ENCODE measurements at places on chromosomes 6 and 20.

DNA sequence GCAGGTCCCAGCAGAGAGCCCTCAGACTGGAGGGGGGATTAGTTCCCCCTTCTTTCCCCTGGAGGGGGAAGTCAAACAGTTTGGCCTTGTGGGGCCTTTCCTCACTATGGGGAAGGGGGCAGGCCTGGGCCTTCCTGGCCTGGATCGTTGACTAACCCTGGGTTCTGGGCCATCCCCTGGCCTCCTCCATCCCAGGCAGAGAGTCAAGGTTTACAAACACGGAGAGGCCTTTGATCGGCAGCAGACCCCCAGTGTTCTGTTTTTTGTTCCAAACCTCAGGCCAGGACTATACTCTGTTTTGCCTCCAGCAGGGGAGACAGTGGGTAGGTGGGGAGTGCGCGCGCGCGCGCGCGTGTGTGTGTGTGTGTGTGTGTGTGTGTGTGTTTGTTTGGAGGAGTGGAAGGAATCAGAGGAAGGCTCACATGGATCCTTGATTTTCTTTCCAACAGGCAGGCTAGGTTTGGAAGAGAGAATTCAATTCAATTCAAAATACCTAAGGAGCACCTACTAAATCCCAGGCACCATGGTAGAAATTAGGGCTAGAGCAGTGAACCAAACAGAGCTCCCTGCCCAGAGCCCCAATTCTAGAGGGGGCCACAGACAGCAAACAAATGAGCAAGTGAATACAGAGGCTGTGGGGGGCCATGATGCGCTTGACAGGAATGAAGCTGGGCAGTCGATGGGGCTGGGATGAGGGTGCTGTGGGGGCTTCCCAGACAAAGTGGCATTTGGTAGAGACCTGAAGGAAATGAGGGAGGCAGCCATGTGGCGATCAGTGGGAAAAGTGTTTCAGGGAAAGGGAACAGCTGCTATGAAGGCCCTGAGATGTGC, 14.8 kb downstream of the TP53RK start:
- DNase-seq = no peak

DNA sequence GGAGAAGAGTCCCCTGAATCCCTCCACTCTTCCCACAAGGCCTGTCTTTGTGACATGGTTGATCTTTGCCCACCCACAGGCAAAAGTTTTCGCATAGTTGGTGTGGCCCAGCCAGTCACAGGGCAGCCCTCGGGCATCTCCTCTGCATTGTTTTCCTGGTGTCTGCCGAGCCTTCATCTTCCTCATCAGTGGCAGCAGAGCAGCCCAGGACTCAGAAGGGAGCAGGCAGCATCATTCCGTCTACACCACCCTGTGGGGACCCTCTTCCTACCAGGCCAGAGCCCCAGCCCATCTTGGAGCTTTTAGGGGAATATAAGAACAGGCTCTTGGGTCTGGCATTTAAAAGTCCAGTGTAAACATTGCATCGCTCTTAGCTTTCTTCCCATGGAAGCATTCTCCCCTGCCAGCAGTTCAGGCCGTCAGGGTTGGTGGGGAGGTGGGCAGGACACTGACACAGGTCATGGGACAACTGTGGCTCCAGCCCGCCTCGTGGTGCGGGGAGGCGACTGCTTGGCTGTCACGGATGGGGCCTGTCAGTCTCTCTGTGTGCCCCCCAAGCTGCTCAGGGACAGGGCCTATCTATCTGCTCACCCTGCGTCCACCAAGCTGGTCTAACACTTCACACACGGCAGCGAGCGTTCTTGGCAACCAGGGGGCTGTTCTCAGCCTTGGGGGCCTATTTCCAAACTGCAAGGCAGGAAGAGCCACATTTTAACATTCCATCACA, 38.3 kb downstream of the PDRG1 start:
- no peak for DNase-seq

- no peak for DNase-seq
These were observed 219.5 kb downstream of the SMOC2 start for GRCh38 chr6:168660400-168660945.

GRCh38 chr20:56467968-56468315, 485 bp upstream of the RTF2 start:
- DNase-seq = no peak

DNA sequence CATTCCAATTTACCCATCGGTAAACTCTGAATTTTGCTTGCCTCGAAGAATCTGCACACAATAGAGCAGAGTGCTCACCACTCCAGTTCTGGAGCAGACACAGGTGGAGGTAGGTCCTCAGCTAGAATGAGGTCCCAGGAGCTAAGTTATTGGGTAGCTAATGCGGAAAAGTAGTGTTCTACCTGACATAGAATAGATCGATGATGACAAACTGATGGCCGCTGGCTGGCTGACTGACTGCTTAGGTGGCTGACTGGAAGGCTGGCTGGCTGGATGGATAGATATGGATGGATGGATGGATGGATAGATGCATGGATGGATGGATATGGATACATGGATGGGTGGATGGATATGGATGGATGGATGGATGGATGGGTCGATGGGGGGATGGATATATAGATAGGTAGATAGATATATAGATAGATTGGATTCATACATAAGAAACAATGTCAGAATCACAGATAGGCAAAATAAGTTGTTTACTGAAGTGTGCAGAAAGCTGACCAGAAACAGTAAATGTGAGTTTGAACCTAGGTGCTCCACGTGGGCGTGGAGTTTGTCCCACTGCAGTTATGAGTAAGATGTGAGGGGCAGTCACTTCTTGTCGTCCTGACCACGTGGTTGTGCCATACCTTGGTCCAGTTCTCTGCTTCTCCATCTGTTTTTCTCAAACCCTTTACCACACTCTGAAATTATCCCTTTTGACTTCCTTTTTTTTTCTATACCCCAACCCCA, 62.1 kb downstream of the TBXT start:
- DNase-seq = no peak

DNA sequence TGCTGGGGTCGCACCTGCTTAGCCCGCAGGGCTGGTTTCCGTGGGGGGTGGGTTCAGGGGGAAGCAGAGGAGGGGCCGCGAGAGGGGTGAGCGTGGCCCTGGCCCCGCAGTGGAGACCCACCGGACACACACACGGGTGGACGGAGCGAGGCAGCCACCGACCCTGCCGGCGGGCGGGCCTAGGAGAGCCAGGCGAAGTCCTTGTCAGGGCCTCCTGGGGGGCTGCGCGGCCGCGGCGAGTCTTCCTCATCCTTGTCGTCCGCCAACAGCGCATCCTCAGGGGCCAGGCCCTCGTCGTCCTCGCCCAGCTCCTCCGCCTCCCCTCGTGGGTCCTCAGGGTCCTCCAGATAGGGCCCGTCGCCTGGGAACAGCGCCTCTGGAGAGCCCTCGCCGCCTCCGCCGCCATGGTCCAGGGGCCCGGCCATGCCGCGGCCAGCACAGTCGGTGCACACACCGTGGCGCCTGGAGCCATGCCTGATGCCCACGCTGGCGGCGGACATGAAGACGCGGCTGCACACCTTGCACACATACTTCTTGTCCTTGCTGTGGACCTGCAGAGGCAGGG, 7.3 kb downstream of the SLC2A4RG start:
- DNase-seq = no peak

DNA sequence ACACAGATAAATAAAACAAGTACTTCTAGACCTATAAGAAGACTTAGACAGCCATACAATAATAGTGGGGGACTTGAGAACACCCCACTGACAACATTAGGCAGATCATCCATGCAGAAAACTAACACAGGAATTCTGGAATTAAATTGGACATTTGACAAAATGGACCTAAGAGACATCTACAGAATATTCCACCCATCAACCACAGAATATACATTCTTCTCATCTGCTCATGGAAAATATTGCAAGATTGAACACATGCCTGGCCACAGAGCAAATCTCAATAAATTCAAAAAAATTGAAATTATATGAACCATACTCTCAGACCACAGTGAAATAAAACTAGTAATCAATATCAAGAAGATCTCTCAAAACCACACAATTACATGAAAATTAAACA, 44.3 kb upstream of the KIAA1586 start:
- no peak for DNase-seq

- no peak for DNase-seq
These were observed 1.6 kb downstream of the SMPDL3A start for GRCh38 chr6:122790423-122791309.
